Renal cortex interstitium (tissue), 15 donors: ENCODE measurements at places on chromosomes 2 and 18.

- no peak for DNase-seq
These were observed 38.7 kb downstream of the DCDC2C start for GRCh38 chr2:3741867-3742602.

GRCh38 chr18:27136208-27136535 is 48.9 kb downstream of the CHST9 start:
- DNase-seq = no peak

GRCh38 chr2:134711692-134712091 is 7.1 kb downstream of the TMEM163 start:
- no peak for DNase-seq

DNA sequence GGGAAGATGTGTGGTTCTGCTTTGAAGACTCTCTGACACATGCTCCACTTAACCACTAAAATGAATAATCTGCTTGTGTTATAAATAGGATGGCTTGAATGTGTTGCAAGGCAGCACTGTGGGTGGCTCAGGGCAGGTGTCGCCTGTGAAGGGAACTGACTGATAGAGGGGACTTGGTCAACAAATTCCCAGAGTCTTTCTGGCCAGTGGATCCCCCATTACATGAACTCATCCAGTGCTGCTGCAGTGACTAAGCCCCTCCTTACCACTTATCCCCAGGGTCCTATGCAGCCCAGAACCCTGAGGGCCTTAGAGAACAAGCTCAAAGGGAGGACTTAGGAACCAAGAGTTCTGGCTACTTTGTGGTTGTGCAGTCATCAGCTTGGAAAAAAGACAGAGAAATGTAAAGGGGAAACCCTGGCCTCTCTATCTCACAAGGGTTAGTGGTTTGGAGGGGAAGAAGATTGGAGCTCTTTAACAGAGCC is 226.2 kb upstream of the TNP1 start:
- DNase-seq = no peak

- DNase-seq = no peak
These were observed 146.7 kb upstream of the ACVR2A start for GRCh38 chr2:147698166-147698565.

DNA sequence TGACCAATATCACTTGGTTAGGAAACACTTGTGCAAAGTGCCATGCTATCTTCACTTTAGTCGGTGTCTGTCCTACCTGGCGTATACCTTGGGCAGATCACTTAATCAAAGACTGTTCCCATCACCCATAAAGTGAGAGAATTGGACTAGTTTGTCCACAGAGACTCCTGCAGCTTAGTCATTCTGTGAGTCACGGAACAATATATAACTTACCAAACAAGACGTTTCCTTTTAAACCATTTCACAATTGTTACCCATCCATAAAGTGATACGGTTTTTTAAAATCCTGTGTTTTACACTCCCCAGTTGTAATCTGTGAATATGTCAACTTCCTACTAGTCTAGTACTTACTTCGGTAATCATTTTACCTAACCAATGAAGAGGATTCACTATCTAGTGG is 499.3 kb upstream of the SMIM21 start:
- DNase-seq = no peak

DNA sequence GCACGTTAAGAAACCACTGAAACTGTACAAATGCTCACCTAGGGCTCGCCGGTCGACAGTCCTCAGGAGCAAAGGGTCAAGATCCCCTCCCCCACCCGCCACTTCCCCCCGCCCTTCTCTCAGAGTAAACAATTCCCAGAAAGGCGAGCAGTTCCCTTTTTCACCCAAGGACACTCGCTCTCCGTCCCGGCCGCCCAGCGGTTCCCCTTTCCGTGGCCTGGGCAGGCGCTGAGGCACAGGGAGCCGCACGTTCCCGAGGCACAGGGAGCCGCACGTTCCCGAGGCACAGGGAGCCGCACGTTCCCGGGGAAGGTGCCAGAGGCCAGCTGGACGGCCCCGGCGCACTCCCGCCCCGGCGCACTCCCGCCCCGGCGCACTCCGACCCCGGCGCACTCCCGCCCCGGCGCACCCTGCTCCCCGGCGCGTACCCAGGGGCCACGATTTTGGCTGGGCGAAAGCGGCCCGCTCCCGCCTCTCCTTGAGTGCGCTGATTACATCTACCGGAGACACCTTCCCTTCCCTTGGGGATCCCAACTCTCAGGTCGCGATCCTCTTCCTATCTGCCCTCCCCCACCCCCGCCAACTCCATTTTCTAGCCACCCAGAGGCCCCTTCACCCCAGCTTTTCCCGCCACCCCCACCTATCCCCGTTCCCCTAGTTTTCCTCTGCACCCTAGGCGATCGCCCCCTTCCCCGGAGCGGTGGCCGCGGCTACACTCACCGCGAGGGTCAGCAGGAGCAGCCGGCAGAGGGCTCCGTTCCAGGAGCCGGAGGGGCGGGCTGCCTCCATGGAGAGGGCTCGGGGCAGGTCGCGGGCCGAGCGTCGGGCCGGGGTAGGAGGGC is 817 bp downstream of the DSC2 start:
- DNase-seq = peak; percentile 38

DNA sequence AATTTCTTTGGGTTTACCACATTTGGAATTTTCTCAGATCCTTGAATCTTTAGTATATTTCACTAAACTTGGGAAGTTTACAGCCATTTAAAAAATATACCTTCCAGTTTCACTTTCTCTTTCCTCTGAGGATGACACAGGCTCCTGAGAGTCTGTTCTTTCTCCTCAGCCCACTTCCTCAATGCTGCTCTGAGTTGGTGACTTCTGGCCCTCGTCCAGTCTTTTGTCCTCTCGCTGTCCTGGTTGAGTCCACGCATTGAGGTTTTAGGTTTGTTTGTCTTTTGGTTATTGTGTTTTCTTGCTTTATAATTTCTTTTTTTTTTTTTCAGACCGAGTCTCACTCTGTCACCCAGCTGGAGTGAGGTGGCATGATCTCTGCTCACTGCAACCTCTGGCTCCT is 40.7 kb upstream of the GALR1 start:
- DNase-seq = no peak

DNA sequence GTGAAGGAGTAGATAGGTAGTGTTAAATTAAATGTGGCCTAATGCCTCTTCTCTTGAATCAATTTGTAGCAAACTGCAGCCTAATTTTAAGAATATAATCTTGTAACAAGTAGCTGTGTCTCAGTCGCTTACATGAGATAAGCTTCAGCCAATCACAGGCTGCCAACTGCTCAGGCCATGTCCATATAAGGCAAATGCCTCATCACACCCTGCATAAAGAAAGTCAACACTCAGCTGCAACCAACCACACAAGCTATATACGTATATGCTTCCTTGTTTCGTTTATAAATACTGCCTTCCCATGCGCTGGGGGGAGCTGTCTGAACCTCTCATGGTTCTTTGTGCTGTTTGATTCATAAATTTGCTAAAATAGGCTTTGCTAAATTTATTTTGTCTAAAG is 476.3 kb downstream of the TRIB2 start:
- DNase-seq = no peak

DNA sequence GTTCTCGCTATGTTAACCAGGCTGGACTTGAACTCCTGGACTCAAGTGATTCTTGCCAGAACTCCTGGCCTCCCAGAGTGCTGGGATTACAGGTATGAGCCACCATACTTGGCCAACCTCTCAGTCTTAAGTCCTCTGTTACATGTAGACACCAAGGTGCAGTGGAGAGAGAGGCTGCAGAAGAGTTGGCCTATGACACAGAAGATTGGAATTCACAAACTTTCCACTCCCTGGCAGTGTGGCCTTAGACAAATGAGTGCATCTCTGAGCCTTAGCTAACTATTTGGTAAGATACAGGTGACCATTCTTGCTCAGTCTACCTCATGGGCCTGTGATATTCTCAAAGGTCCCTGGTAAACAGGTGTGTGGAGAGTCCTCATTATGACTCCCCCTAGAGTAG is 159.7 kb downstream of the MYCN start:
- no peak for DNase-seq

GRCh38 chr2:215427585-215427984 is 8.3 kb downstream of the FN1 start:
- DNase-seq = no peak

DNA sequence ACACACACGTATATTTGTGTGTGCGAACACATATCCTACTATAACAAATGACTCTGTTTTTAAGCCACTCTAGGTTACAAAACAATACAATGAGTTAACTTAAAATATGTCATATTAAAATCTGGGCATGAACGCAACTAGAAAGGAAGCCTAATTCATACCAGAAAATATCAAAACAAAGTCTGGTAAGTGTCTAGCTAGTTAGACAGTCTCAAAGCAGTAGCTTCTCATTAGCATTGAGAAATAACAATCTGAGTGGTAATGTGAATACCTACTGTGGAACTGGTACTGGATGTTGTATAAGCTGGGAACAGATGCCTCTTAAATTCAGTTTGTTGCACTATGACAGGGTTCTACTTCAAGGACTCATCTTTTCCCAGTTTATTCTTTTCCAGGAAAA is 32.5 kb upstream of the WIPF1 start:
- no peak for DNase-seq

GRCh38 chr2:160984426-160985077 is 175.7 kb upstream of the TANK start:
- no peak for DNase-seq

DNA sequence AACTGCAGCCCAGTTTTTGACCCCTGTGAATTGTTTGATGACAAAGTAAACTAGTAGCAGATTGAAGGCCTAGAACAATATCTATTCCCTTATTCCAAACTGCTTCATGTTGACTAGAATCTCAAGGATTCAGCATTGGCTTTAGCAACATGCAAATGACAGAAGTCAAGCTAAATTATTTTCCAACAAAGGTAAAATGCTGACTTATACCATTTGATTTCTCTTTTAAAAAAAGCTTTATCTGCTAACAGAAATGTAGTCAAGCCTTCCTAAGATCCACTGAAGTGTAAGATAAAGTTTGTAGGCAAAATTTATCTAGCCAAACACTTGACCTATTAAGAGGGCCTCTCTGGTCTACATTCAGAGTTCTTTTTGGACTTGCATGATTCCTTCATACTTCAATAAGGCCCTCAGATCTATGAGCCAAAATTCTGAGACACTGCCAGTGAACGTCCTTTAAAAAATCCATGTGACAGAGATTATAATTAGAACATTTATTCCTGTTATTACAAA is 9.5 kb upstream of the CYBRD1 start:
- DNase-seq = no peak

DNA sequence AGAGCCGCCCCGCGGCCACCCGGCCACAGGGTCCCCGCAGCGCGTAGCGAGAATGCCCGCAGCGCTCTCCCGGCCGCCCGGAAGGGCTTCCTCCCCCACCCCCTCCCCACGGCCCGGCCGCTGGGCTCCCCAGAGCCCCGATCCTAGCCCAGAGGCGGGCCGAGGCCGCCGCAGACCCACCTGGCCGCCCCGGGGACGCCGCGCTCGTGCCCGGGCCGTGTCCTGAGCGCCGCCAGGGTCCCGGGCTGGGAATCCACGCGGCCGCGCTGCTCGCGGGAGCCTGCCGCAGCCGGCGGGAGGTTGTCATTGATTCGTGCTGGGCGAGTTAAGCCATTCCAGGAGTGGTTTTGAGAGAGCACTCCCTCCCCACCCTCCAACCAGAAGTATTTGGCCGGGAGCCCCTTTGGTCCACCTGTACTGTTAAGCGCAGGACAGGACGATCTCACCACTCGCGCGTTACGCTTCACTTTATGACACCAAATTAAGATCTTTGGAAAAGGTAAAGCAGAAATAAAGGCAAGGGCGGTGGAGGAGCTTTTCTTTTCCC is 206.4 kb upstream of the SMAD2 start:
- DNase-seq = no peak

GRCh38 chr2:178485356-178485755 is 5.1 kb downstream of the PLEKHA3 start:
- no peak for DNase-seq

DNA sequence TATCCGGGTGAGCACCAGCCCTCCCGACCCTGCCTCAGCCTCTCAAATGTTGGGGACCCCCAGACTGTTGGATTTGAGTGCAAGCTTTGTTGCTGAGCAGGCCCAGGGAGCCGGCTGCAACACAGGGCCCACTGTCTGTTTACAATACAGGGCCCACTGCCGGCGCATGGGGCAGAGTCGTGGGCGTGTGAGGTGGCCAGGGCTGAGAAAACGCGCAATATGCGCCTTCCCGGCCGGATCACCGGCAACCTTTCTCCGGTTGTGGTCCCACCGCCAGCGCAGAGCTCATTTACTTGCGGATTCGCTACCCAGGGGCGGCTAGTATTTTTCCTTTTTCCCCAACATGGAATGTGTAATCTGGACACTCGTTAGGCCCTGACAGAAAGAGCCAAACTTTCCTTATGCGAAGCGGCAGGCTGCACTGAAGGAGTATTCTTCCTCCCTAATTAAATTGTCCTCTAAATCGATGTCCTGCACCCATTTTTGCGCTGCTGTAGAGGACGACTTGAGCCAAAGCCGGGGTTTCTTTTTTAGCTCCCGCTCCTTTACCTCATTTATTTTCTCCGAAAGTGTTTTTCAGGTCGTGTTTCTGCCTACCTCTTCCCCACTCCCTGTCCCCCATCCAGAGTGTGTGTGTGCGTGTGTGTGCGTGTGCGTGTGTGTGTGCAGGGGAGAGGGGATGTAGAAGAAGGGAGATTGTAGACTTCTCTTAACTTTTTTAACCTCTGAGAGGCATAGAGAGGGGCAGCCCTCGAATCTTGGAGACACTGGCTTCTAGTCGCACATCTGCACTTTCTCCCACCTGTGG is 2.7 kb downstream of the OTX1 start:
- no peak for DNase-seq

DNA sequence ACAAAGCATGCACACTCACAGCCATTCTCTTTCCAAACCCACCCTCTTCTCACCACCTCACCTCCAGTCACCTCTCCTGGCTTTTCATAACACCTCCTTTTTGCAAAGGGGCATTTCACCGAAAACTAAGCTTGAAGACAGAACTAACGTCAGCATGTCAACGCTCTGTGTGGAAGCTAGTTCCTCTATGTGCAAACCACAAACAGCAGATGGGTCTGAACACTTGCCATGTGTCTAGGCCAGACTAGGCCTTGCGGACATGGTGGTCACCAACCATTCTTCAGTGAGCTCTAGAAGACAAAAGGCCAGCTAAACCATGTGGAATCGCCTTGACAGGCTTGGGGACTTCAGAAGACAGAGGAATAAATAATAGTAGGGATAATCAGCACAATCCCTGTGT is 148.5 kb downstream of the TXNL1 start:
- no peak for DNase-seq

- DNase-seq = no peak
These were observed 39.5 kb downstream of the PSD4 start for GRCh38 chr2:113213061-113213930.

- no peak for DNase-seq
These were observed 181.6 kb downstream of the MYCN start for GRCh38 chr2:16121986-16122390.

GRCh38 chr2:62195421-62196277 is at the start of gene B3GNT2:
TSS of gene B3GNT2 (plus strand) at chr2:62196115. CDS start at chr2:62222221, 26,106 bp downstream.
- DNase-seq = peak; percentile 59

DNA sequence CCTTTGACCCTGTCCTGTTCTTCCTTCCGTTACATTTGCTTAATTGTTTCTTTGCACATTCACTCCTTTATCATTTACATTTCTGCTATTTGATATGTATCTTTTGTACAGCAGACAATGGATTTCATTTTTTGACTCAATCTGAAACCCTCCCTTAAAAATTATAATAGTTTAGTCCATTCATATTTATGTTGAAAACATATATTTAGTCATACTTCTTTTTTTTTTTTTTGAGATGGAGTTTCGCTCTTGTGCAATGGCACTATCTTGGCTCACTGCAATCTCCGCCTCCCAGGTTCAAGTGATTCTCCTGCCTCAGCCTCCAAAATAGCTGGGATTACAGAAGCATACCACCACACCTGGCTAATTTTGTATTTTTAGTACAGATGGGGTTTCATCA is 95.3 kb upstream of the TGFA start:
- no peak for DNase-seq
